Esophagus squamous epithelium (tissue), 5 donors: ENCODE measurements at places on chromosomes 1 and 21. TPM values are rescaled to one million over a fixed set of nuclear protein-coding genes. Genes with fewer than 3 reads are reported as not detected.

Gene GATAD2B
- total RNA-seq, result 16.6 TPM

Gene MASP2
- not detected for total RNA-seq

Gene CEP350
- total RNA-seq, result 66.9 TPM

Gene EFNA3
- total RNA-seq, result 25.8 TPM

Gene HEYL
- total RNA-seq, result 0.95 TPM

Gene CTSS
- total RNA-seq, result 73.1 TPM

Gene SPRR3
- total RNA-seq, result 8,785 TPM

Gene GON4L
- total RNA-seq, result 15.3 TPM

Gene NEGR1
- total RNA-seq, result 0.88 TPM

Gene FCAMR
- total RNA-seq, result not detected

Gene HSD3B1
- not detected for total RNA-seq

Gene FAM72B
- 3.9 TPM for total RNA-seq

Gene SYT6
- not detected for total RNA-seq

Gene SH2D5
- total RNA-seq, result not detected

Gene OR10Z1
- not detected for total RNA-seq

Gene HOOK1
- 35.1 TPM for total RNA-seq

Gene ATP1A4
- total RNA-seq, result 1.8 TPM

Gene OLFML2B
- total RNA-seq, result 1.9 TPM

Gene OR2T11
- total RNA-seq, result not detected

Gene F3
- 144 TPM for total RNA-seq

Gene GNAI3
- total RNA-seq, result 8.2 TPM

Gene PTAFR
- 2.7 TPM for total RNA-seq

Gene LRRC8C
- 1.4 TPM for total RNA-seq

Gene TNFRSF9
- total RNA-seq, result not detected

Gene GLIS1
- 0.57 TPM for total RNA-seq

Gene C8B
- 0.30 TPM for total RNA-seq

Gene PERM1
- not detected for total RNA-seq

Gene OR6K3
- not detected for total RNA-seq

Gene FCRL5
- 0.08 TPM for total RNA-seq

Gene TRIM67
- not detected for total RNA-seq

Gene CD164L2
- 6.3 TPM for total RNA-seq

Gene ABCA4
- total RNA-seq, result not detected

Gene KISS1
- not detected for total RNA-seq

Gene RNF11
- total RNA-seq, result 71.4 TPM

Gene KRTAP19-1
- total RNA-seq, result not detected

Gene AGO1
- total RNA-seq, result 9.7 TPM

Gene ITLN1
- total RNA-seq, result not detected

Gene FAM131C
- total RNA-seq, result not detected

Gene LCE2A
- not detected for total RNA-seq
